Activated CD4-positive, alpha-beta T cell treated with anti-CD3 and anti-CD28 coated beads, Interleukin-2, amount 10 ng/mL, durations not matched to agents 7 days and 5 days (primary cell): ENCODE measurements at places on chromosomes 16 and 17. TPM values are rescaled to one million over a fixed set of nuclear protein-coding genes. Genes with fewer than 3 reads are reported as not detected.

COQ7 gene
- total RNA-seq: 15.3 TPM

CCT6B gene
- 1.7 TPM for total RNA-seq

CCL4 gene
- total RNA-seq: 2.8 TPM

PRAC2 gene
- total RNA-seq: not detected

CUEDC1 gene
- not detected for total RNA-seq

ACSM2A gene
- not detected for total RNA-seq

SPAG5 gene
- total RNA-seq: 147 TPM

ADAM11 gene
- 0.25 TPM for total RNA-seq

TPSB2 gene
- total RNA-seq: not detected
